Transverse colon (tissue), 4 donors: ENCODE measurements at places on chromosomes 11 and 22.

GRCh38 chr11:91703042-91703441 lies 521.6 kb upstream of the FAT3 start:
- no peak overlapping the region for H3K27ac ChIP-seq
- no peaks in the 10 kb centered on the region for H3K4me1 ChIP-seq
- no peak overlapping the region for H3K4me3 ChIP-seq
- no peak for DNase-seq
- no peaks in the 10 kb centered on the region for H3K36me3 ChIP-seq

GRCh38 chr11:38582756-38583155 lies 1984.7 kb upstream of the RAG2 start:
- no peaks in the 10 kb centered on the region for H3K36me3 ChIP-seq
- H3K27ac ChIP-seq: no peak overlapping the region
- H3K27me3 ChIP-seq: no peaks in the 10 kb centered on the region
- no peak overlapping the region for H3K4me3 ChIP-seq
- no peaks in the 10 kb centered on the region for H3K4me1 ChIP-seq

DNA sequence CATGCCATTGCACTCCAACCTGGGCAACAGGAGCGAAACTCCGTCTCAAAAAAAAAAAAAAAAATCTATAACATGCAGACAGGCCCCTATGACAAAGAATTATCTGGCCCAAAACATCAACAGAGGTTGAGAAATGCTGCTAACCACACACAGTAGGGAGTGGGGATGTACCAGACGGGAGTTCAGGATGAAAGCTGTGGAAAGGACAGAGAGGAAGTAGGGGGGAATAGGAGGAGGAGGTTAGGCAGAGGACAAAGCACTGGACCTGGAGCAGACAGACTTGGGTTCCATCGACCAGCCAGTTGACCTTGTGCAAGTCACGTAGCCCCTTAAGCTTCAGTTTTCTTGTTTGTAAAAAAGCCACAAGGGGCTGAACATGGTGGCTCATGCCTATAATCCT lies 12.5 kb downstream of the LRP4 start:
- H3K36me3 ChIP-seq: no peaks in the 10 kb centered on the region

DNA sequence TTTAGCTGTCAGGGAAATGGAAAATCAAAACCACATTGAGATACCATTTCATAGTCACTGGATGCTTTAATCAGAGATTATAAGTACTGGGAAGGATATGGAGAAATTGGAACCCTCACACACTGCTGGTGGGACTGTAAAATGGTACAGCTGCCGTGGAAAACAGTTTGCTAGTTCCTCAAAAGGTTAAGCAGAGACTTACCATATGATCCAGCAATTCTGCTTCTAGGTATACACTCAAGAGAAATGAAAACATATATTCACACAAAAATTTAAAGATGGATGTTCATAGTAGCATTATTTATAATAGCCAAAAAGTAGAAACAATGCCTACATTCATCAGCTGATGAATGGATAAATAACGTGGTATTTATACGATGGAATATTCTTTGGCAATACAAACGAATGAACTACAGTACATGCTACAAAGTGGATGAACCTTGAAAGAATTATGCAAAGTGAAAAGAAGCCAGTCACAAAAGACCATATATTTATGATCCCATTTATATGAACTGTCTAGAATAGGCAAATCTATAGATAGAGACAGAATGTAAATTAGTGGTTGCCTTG lies 23.0 kb downstream of the RNF121 start:
- DNase-seq: no peak
- H3K4me3 ChIP-seq: no peak overlapping the region
- H3K4me1 ChIP-seq: peaks cover 22% of the 10 kb centered on the region
- H3K27me3 ChIP-seq: no peaks in the 10 kb centered on the region
- no peaks in the 10 kb centered on the region for H3K36me3 ChIP-seq
- H3K27ac ChIP-seq: no peak overlapping the region

- H3K4me1 ChIP-seq: no peaks in the 10 kb centered on the region
- H3K4me3 ChIP-seq: no peak overlapping the region
- DNase-seq: no peak
- H3K36me3 ChIP-seq: no peaks in the 10 kb centered on the region
- H3K27me3 ChIP-seq: no peaks in the 10 kb centered on the region
- no peak overlapping the region for H3K27ac ChIP-seq
Observed at GRCh38 chr11:108797578-108798100, 132.8 kb downstream of the DDX10 start.

DNA sequence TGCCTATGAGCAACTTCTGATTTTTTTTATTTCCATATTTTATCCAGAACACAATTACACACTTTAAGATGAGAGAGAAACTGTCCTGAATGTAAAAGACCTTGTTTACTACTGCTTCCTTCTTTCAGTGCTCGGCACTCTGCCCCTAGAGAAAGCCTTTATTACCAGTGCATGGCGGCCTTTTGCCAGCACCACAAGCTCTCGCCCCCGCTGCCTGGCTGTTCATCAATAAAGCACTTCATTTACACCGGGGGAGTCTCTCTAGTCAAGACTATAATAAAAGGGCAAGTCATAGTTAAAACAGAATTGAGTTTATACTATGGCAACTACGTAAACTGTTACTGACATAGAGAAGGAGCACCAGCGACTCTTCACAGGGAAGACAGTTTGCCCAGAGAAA lies 259.5 kb downstream of the CADM1 start:
- H3K36me3 ChIP-seq: no peaks in the 10 kb centered on the region
- H3K4me3 ChIP-seq: no peak overlapping the region
- H3K4me1 ChIP-seq: no peaks in the 10 kb centered on the region
